ENCODE measurements at places on chromosomes 6 and 20.

GRCh38 chr6:34529665-34530327 lies 26.3 kb downstream of the SPDEF start:
- no peaks in the 10 kb centered on the region for H3K4me1 ChIP-seq
- no peak for DNase-seq

DNA sequence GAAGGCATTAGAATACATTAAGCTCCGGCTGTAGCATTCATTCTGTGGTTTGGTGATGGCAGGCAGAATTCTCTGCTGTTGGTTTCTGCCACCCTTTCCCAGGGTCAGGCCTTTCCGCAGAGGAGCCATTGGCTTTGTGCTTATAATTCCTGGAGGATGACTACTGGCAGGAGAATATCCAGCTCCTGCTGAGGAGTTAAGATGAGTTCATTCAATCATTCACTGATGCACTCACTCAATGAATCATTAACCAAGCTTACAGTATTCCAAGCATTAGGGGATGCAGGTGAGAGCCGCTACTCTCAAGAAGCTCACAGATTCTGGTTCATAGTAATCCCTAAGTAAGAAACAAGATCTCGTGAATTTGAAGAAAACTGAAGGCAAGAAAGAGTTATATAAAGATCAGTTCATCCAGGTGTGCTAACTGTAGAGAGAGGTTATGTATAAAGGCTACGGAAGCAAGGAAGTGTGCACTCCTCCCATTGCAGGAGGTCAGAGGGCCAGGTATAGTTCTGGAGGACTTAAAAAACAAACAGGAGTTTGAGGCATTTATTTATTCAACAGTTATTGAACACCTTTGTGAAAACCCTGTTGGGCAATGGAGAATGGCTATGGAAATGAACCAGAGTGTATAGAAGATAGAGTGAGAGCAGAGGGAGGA lies 75.5 kb downstream of the HMGN3 start:
- H3K27me3 ChIP-seq, result no peaks in the 10 kb centered on the region
- H3K4me3 ChIP-seq, result no peak overlapping the region
- no peaks in the 10 kb centered on the region for H3K36me3 ChIP-seq
- H3K4me1 ChIP-seq, result no peaks in the 10 kb centered on the region
- DNase-seq, result no peak
- no peak overlapping the region for H3K27ac ChIP-seq

DNA sequence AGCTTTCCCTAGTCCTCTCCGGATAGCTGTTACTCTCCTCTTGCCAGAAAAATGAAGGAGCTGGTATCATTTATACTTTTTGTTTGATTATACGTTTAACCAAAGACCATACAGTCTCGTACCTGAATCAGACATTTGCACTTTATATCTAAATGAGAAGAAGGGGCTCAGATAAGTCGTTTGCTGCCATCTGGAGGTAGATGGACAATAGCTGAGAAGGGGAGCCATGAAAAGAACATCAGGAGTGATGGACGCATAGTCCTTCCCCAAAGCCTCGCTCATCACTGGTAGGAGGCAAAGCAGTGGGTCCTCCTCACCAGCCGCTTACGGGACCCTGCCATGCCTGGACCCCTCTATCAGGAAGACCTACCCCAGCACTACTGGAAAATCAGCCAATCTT lies 45.4 kb downstream of the RPF2 start:
- H3K27me3 ChIP-seq, result no peaks in the 10 kb centered on the region
- no peaks in the 10 kb centered on the region for H3K36me3 ChIP-seq
- no peaks in the 10 kb centered on the region for H3K4me1 ChIP-seq
- H3K27ac ChIP-seq, result no peak overlapping the region
- no peak for DNase-seq
- H3K4me3 ChIP-seq, result no peak overlapping the region

GRCh38 chr6:35024551-35025054 lies 116.5 kb downstream of the TCP11 start:
- DNase-seq, result peak; percentile 60
- H3K36me3 ChIP-seq, result no peaks in the 10 kb centered on the region
- no peaks in the 10 kb centered on the region for H3K27me3 ChIP-seq
- H3K27ac ChIP-seq, result no peak overlapping the region

- H3K4me1 ChIP-seq, result no peaks in the 10 kb centered on the region
- peaks cover under 1% of the 10 kb centered on the region for H3K36me3 ChIP-seq
- H3K27me3 ChIP-seq, result no peaks in the 10 kb centered on the region
- DNase-seq, result no peak
These were observed 686 bp upstream of the EGFL8 start for GRCh38 chr6:32163559-32164258.

- no peaks in the 10 kb centered on the region for H3K4me1 ChIP-seq
- H3K4me3 ChIP-seq, result no peak overlapping the region
- no peak for DNase-seq
- no peak overlapping the region for H3K27ac ChIP-seq
These were observed 244.1 kb downstream of the TFAP2A start for GRCh38 chr6:10170816-10171215.

GRCh38 chr20:31587545-31588389 lies 17.3 kb upstream of the ID1 start:
- peak overlapping the region; percentile 59 for H3K4me3 ChIP-seq
- H3K36me3 ChIP-seq, result no peaks in the 10 kb centered on the region
- H3K4me1 ChIP-seq, result peaks cover 2% of the 10 kb centered on the region

GRCh38 chr6:162899148-162899547 lies 171.4 kb downstream of the PACRG start:
- DNase-seq, result no peak
- no peaks in the 10 kb centered on the region for H3K36me3 ChIP-seq
- no peak overlapping the region for H3K4me3 ChIP-seq
- no peaks in the 10 kb centered on the region for H3K4me1 ChIP-seq
- H3K27ac ChIP-seq, result no peak overlapping the region
- no peaks in the 10 kb centered on the region for H3K27me3 ChIP-seq

DNA sequence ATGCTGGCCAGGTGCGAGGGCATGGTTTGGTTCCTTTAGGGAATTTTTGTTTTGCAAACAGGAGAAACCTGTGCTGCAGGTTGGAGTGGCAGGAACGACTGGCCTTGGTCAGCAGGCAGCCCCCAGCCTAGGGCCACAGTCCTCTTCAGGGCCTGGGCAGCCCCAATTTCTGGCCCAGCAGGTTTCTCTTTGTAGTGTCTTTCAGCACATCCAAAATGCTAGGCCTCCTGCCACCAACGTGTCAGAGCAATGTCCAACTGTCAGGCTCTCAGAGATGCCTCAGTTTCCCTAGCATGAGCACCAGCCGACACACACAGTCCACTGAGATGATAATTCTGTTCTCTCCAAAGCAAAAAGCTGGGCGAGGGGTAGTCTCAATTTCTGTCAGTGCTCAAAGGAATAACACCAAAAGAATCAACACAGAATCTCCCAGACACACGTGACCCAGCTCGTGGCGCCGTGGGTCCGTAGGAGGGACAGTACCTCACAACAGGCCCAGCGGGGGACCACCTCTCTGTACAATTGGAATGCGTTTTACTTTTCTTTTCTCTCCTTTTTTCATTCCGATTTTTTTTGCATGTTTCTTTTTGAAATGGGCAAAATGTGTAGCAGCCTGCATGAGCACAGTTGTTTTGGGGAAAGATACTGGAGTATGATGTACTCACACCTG lies 125.9 kb downstream of the TAF4 start:
- DNase-seq, result peak; percentile 35
- H3K27me3 ChIP-seq, result no peaks in the 10 kb centered on the region
- no peaks in the 10 kb centered on the region for H3K4me1 ChIP-seq
- H3K36me3 ChIP-seq, result no peaks in the 10 kb centered on the region
- no peak overlapping the region for H3K27ac ChIP-seq

DNA sequence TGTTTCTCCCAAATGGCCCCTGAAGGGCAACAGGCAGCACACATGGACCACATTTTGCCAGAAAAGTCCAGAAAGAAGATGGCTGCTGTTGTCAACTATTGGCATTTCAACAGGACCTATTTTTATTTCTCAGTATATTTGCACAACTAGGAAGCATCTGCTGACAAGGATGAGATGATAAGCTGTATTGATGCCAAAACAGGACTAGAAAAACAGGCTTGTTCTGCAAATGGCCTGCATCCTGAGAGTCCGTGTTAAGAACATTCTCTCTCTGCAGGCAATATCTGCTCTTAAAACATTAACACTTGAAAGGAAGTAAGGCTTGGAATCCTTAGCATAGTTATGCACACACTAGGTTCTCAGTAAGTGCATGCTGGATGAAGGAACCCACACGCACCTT lies 283.7 kb downstream of the ESR1 start:
- no peaks in the 10 kb centered on the region for H3K27me3 ChIP-seq
- H3K4me3 ChIP-seq, result no peak overlapping the region
- no peaks in the 10 kb centered on the region for H3K4me1 ChIP-seq
- H3K36me3 ChIP-seq, result no peaks in the 10 kb centered on the region
- no peak for DNase-seq
- no peak overlapping the region for H3K27ac ChIP-seq

GRCh38 chr6:134230940-134231339 lies 87.0 kb downstream of the SGK1 start:
- DNase-seq, result no peak
- no peaks in the 10 kb centered on the region for H3K27me3 ChIP-seq
- no peaks in the 10 kb centered on the region for H3K4me1 ChIP-seq

DNA sequence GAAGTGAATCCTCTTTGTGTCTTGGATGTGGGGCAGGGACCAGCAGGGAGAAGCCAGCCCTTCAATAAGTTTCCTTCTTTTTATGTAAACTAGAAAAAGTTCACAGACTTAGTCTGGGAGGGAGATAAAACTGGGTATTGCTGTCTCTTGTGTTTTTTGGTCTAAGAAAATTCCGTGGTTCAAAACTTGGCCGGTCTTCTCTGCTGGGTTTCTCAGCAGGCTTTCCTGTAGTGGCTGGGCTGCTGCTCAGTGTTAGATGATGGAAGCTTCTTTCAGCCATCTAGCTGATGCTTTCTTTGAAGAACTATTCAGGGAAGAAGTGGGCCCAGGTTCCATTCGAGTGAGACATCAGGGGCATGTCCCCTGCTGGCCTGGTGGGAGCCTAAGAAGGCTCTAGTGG lies 70.7 kb upstream of the SCP2D1 start:
- no peaks in the 10 kb centered on the region for H3K4me1 ChIP-seq
- no peak overlapping the region for H3K4me3 ChIP-seq
- H3K27me3 ChIP-seq, result no peaks in the 10 kb centered on the region
- DNase-seq, result no peak

DNA sequence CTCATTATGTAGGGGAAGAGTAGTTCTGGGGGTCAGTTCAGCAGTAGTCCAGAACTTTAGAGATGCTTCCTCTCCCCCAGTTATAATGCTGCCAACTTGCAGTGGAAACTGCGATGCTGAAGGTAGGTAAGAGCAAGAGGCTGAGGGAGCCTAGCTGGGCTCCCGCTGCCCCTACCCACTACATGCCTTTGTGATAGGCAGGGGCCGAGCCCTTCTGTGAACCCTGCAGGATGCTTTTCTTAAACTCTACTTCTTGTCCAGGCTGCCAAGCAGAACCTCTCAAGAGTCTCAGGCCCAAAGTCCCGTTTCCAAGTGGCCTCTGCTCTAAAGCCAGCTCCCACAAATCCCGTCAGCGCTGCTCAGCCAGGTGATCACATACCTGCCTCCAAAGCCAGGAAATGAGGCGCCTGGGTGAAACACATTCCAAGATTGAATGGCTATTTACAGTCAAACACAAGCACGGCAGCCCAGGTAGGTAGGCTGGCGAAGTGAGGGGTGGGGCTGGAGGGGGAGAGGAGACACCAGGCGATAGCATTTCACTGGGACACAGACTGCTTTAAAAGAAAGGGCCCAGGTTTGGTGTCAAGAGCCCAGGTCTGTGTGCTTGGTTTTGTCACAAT lies 150.7 kb downstream of the CD24 start:
- no peaks in the 10 kb centered on the region for H3K4me1 ChIP-seq
- peak; percentile 84 for DNase-seq
- peak overlapping the region; percentile 78 for H3K27ac ChIP-seq
- H3K27me3 ChIP-seq, result no peaks in the 10 kb centered on the region
- H3K36me3 ChIP-seq, result no peaks in the 10 kb centered on the region
- no peak overlapping the region for H3K4me3 ChIP-seq

- H3K4me1 ChIP-seq, result no peaks in the 10 kb centered on the region
- H3K27ac ChIP-seq, result no peak overlapping the region
- no peak for DNase-seq
- H3K4me3 ChIP-seq, result no peak overlapping the region
These were observed 562.5 kb upstream of the MAP3K7 start for GRCh38 chr6:91149246-91149955.

DNA sequence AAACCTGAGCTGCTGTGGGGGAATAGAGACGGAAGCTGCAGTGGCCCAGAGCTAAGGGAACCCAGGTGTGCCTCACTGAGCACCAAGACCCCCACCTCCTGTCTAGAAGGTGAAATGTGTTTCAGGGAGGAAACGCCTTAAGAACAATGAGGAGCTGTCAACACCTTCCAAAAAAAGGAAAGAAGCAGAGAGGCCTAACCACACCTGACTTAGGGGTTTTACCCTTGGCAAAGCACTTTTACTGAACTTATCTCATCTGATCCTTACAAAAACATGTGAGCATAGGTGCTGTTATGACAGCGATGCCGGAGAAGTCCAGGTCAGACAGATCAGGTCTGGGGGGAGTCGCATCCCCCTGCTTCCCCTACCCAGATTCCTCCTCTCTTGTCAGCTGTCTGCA lies 16.1 kb upstream of the CDKN1A start:
- peaks cover 4% of the 10 kb centered on the region for H3K4me1 ChIP-seq
- no peak for DNase-seq
- H3K36me3 ChIP-seq, result no peaks in the 10 kb centered on the region
- no peak overlapping the region for H3K4me3 ChIP-seq
- H3K27ac ChIP-seq, result no peak overlapping the region

- H3K36me3 ChIP-seq, result no peaks in the 10 kb centered on the region
- no peaks in the 10 kb centered on the region for H3K4me1 ChIP-seq
- H3K27ac ChIP-seq, result no peak overlapping the region
- no peak for DNase-seq
- no peaks in the 10 kb centered on the region for H3K27me3 ChIP-seq
These were observed 103.8 kb downstream of the RALGAPA2 start for GRCh38 chr20:20608641-20609040.

DNA sequence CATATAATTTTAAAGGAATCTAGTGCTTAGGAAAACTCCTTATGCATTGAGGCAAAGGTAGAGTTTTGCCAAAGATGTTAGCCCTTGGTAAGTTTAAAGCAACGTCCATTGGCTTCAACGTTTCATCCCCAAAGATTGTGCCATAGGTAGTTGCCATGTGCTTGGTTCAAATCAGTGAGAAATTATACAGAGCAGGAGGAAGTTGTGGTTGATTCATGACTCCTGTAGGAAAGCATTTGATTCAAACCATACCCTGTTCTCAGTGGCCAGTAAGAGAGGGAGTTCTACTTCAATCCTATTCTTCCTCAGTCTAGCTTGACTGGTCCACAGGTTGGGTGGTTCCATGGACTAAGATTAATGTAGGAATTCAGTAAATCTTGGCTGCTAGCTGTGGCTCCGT lies 535.6 kb downstream of the QKI start:
- no peaks in the 10 kb centered on the region for H3K36me3 ChIP-seq
- peaks cover 6% of the 10 kb centered on the region for H3K4me1 ChIP-seq
- no peak overlapping the region for H3K27ac ChIP-seq
- no peaks in the 10 kb centered on the region for H3K27me3 ChIP-seq
- H3K4me3 ChIP-seq, result no peak overlapping the region

GRCh38 chr20:51004305-51004727 lies 18.6 kb downstream of the KCNG1 start:
- H3K36me3 ChIP-seq, result no peaks in the 10 kb centered on the region
- H3K27ac ChIP-seq, result no peak overlapping the region
- no peaks in the 10 kb centered on the region for H3K4me1 ChIP-seq

- no peaks in the 10 kb centered on the region for H3K4me1 ChIP-seq
- no peaks in the 10 kb centered on the region for H3K27me3 ChIP-seq
- no peaks in the 10 kb centered on the region for H3K36me3 ChIP-seq
- H3K4me3 ChIP-seq, result no peak overlapping the region
- H3K27ac ChIP-seq, result no peak overlapping the region
These were observed 38.8 kb downstream of the SLC22A3 start for GRCh38 chr6:160386869-160387530.
